ENCODE measurements at places on chromosomes 6 and 20. TPM values are rescaled to one million over a fixed set of nuclear protein-coding genes. Genes with fewer than 3 reads are reported as not detected.

CST2 gene
- not detected for total RNA-seq

SGK2 gene
- total RNA-seq = 0.17 TPM

ULBP3 gene
- total RNA-seq = 1.1 TPM

HLA-DRB5 gene
- total RNA-seq = 67.8 TPM

PDE10A gene
- 10.3 TPM for total RNA-seq
